ENCODE measurements at places on chromosomes 12 and 14.

- no peak for DNase-seq
These were observed 43.5 kb downstream of the SYNE2 start for GRCh38 chr14:63896278-63896720.

DNA sequence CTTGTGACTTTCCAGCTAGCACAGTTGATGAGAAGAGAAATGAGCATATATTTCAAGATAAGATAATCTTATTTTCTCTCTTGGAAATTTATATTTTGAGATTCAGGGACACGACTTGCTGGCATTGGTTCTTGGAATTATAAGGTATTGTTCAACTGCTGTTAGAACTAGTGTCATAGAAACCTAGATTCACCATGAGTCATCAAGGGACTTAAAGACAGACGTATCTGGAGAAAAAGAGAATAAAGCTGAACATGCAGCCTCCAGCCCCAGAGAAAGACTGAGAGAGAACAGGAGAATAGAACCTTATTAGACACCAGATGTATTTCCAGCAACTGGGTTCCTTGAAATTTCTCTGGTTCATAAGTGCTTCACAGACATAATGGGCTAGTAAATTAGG, 194.4 kb upstream of the PPFIA2 start:
- no peak for DNase-seq

DNA sequence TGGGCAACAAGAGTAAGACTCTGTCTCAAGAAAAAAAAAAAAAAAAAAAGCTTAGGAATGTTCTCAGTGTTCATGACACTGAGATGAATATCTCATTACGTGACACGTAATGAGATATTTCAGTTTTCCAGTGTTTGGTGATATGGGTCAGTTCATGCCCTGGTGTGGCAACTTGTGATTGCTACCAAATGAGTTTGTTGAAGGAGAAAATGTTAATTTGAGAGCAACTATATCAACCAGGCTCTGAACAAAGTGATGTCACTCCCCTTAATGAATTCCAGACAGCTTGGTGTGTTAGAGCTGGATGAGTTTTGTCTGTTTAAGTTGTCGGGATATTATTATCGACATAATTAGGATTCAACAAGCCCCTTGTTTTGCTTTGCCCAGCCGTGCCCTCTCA, 211.7 kb downstream of the DPF3 start:
- no peak for DNase-seq

DNA sequence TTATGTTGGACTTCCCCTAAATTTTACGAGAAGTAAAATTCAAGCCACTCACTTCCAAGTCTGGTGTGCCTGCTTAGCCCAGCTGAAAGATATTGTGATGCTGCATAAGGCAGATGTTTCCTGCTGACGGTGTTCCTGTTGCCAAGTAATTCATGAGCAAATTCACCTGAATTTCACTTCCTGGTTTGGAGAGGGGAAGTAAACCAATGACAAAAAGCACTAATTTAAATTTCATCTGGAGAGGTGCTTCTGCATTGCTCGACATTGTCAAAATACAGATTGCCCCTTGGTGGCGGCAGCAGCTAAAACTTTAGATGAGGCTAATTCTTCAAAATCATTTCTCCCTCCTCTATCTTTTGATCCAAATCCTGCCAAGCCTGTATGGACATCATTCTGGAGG, 281.1 kb downstream of the AACS start:
- peak; percentile 41 for DNase-seq

DNA sequence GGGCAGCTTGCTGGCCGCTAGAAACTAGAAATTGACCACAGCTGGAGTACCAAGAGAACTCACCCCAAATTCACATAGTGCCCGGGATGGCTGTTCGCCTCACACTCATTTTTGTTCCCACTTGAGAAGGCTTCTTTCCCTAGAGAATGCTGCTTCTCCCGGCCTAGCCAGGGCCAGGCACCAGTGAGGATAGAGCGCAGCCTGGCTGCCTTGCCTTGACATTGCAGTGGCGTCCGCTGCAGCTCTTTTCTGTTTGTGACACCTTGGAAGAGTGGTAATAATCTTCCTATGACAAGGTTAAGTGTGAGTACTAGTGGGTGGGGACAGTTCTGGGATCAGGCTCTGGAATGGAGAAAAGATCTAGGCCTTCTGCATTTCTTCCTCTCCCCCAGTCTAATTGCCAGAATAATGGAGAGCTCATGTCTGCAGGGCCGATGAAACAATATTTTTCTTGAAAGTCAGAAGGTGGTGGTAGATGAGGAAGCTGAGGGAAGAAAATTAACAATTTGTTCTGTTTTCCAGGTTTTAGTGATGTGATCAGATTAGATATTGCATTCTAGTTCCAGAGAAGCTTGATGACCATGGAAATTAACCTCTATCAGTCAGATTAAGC, 3.7 kb downstream of the TMEM253 start:
- DNase-seq, result peak; percentile 65

- no peak for DNase-seq
These were observed 277.7 kb downstream of the TMTC2 start for GRCh38 chr12:82964446-82964845.

- no peak for DNase-seq
These were observed 158.0 kb upstream of the MGAT4C start for GRCh38 chr12:86414201-86414600.

DNA sequence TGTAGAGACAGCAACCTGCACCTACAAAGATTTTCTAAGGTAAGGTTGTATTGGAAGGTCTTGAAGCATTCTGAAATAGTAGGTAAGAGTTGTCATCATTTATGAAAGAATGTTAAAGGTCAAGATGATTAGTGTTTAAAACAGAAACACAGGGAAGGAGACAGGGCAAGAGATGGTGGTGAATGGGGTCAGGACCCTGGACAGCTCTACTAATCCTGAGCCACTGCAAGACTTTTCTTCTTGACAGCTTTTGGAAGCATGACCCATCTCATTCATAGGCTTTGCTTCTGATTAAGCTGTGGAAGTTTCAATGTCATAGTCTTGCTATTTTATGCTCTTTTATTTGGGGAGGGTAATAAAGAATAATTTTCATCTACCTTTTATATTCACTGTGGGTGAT, 75.5 kb upstream of the CAND1 start:
- peak; percentile 44 for DNase-seq

DNA sequence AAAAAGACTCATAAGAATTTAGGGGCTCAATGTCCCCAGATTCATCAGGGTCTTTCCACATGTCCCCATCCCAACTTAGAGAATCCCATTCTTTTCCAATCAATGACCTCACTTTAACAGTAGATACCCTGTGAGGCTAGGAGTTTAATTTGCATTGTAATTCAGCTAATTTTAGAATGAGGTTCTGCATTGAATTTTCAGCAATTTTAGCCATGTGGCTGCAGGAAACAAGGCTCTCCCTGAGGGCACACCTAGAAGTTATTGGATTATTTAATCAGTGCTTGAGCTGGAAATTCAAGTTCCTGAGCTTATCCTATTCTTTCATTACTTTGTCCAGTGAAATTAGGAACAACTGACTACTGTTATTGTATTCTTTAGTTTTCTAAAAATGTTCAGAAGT, 433.8 kb downstream of the ADAMTS20 start:
- DNase-seq, result no peak

- DNase-seq, result no peak
These were observed 23.6 kb upstream of the FAM181A start for GRCh38 chr14:93903342-93904184.

DNA sequence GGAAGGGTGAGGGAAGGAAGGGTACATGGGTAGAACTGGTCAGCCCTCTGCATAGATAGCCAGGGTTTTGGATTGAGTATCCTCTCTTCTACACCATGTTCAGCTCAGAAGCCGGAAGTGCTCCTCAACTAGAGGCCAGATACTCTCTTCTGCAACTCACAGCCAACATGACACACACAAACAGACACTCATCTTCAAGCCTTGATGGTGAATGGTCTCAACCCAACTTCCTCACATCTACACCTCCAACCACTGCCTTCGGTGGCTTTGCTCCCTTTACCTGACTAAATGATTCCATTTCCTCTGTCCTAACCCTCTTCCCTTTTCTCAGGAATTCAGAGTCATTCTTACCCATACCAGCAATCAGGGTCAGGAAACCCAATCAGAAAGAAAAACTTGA, 7.6 kb upstream of the FKBP11 start:
- no peak for DNase-seq

DNA sequence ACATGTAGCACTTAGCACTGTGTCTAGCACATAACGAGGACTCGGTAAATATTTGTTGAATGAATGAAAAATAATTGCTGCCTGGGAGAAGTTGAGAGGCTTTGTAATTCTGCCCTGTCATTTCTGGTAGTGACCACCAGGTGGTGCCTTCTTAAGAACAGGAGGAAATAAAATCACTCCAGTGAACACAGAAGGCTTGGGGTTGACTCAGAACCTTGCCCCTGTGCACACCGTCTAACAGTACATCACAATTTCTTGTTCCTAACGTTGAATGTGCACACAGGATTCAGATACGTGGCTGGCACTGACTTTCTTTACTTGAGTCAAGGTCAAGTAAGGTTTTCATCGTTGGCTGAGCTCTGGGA, 91.8 kb downstream of the RGS6 start:
- DNase-seq, result peak; percentile 22

GRCh38 chr12:89690925-89691324, 17.7 kb downstream of the ATP2B1 start:
- no peak for DNase-seq

- DNase-seq, result no peak
These were observed 8.4 kb downstream of the IFI27L1 start for GRCh38 chr14:94089479-94089878.

- no peak for DNase-seq
These were observed 107.1 kb downstream of the NPAS3 start for GRCh38 chr14:33045760-33046159.

- no peak for DNase-seq
These were observed 310.0 kb upstream of the DDHD1 start for GRCh38 chr14:53462931-53463778.

DNA sequence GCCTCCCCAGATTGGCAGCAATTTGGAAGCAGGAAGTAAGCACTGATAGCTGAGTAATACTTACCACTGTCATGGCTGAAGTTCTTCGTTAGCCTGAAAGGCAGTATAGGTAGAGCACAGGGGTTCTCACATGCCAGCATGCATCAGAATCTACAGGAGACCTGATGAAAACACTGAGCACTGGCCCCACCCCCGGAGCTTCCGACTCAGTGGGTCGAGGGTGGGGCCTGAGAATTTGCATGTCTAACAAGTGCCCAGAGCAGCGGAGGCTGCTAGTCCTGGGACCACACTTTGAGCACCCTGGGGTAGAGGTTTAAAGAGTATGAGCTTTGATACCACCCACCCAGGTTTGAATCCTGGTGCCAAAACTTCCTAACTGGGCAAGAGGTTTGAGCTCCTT, 89.6 kb downstream of the FBXW8 start:
- DNase-seq, result no peak

DNA sequence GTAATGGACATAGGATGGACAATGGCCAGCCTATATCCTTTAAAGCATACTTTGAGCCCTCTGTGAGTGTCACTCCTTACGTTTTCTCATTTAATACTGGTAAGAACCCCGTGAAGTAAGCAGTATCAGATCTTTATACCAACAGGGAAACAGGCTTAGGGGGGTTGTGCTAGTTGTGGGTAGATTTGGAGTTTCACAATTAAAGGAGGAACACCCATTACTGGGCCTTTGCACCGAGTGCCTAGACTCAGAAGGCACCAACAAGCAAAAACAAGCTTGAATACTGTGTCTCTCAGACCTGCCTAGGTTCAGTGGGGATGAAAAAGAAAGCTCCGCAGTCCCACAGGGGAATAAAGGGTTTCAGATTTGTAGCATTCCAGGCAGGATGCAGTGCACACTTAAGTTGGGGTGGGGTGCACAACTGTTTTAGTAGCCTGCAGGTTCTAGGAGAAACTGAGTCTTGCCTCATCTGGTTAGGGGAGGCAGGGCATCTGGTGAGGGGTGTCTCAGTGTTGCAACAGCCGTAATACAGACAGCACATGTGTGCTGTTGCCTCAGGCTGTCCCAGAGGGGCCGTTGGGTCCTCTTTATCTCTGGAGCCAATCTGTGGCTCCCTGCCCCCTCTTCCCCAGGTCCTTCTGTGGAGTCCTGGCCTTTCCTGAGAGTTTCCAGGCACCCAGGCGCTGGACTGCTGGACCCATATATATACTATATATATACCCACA, 51.2 kb downstream of the IRAK3 start:
- no peak for DNase-seq

- DNase-seq, result no peak
These were observed 166.5 kb upstream of the GSC start for GRCh38 chr14:94936401-94936892.

GRCh38 chr12:50246197-50246865, 37.0 kb downstream of the LIMA1 start:
- no peak for DNase-seq

- DNase-seq, result no peak
These were observed 3.7 kb downstream of the KMT5A start for GRCh38 chr12:123387508-123388176.

DNA sequence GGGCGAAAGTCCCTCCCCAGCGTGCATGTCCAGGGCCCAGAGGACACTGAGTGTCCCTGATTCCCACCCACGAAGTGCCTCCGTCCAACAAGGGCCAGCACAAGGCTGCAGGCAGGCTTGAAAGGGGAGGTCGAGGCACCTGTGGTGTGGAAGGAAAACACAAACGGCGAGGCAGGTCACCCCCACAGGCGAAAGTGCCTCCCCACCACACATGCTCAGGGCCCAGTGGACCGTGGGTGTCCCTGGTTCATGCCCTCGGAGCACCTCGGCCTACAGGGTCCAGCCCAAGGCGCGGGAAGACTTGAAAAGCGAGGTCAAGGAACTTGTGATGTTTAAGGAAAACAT, 370.4 kb downstream of the ALG10 start:
- no peak for DNase-seq

GRCh38 chr12:80187660-80188090, 88.3 kb downstream of the OTOGL start:
- peak; percentile 83 for DNase-seq

DNA sequence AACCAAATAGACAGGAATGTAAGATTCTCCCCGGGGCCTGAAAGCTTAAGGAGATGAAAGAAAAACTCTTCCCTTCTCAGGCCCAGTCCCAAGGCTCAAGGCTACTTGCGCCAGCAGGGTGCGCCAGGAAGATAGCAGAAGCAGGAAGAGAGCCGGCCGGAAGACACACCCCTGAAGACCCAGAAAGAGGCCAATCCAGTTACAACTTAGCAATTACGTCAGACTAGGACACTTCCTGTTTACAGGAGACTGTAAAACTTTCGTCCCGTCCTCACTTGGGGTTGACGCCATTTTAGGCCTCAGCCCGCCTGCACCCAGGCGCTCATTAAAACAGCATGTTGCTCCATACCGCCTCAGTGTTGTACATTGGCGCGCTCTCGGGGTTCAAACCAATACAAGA, 9.4 kb downstream of the COX16 start:
- no peak for DNase-seq

DNA sequence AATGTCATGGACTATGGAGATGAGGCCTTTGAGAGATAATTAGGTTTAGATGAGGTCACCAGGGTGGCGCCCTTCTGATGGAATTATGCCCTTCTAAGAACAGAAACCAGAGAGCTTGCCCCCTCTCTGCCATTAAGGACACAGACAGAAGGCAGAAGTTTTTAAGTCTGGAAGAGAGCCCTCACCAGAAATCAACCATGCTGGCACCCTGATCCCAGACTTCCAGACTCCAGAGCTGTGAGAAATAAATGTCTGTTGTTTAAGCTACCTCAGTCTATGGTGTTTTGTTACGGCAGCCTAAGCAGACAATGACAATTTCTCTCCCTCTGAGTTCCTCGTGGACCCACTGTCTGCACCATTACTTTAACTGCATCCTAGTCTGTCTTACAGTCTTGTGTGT, 382.0 kb downstream of the GXYLT1 start:
- no peak for DNase-seq

GRCh38 chr12:75631831-75632230, 120.4 kb upstream of the KRR1 start:
- no peak for DNase-seq

GRCh38 chr12:31687101-31687527, 27.6 kb downstream of the ETFBKMT start:
- DNase-seq, result peak; percentile 7
